ENCODE measurements at places on chromosomes 3 and 15. TPM values are rescaled to one million over a fixed set of nuclear protein-coding genes. Genes with fewer than 3 reads are reported as not detected.

Gene TMEM108
- total RNA-seq: 1.4 TPM

DNA sequence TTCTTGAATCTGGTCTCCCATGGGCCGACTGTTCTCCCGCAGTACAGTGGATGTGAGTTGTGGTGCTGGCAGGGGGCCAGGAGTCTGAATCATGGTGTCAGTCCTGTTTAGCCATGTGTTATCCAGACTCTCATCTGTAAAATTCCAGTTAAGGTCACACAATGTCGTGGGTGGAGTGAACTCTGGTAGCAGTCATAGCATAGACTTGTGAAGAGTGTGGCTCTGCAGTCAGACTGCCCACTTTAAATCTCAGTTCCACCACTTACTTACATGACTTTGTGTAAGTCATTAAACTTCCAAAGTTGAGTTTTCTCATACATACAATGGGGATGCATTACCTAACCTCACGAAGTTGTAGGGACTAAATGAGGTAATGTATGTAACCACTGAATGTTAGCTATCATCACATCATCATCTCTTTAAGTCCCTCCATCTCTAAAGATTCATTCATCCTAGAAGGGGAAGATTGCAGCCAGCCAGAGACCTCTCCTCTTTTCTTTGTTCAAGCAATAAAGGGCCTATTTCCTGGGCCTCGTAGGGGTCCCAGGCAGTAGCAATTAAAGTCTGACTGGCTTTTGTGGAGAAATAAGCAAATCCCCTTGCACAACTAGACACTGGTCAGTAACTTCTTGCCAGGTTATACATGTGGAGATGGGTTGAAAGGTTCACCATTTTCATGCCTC, 93.9 kb downstream of the PCCB start:
- peak; percentile 88 for DNase-seq

GRCh38 chr3:53193466-53194209, 32.6 kb downstream of the PRKCD start:
- DNase-seq: no peak

GRCh38 chr3:108907194-108907593, 46.5 kb downstream of the GUCA1C start:
- DNase-seq: no peak

Gene CD80
- total RNA-seq: not detected

Gene ANO10
- 30.7 TPM for total RNA-seq

- DNase-seq: peak; percentile 37
Observed at GRCh38 chr15:38860253-38860652, 295.6 kb upstream of the RASGRP1 start.

Gene CTDSPL
- total RNA-seq: 26.7 TPM

DNA sequence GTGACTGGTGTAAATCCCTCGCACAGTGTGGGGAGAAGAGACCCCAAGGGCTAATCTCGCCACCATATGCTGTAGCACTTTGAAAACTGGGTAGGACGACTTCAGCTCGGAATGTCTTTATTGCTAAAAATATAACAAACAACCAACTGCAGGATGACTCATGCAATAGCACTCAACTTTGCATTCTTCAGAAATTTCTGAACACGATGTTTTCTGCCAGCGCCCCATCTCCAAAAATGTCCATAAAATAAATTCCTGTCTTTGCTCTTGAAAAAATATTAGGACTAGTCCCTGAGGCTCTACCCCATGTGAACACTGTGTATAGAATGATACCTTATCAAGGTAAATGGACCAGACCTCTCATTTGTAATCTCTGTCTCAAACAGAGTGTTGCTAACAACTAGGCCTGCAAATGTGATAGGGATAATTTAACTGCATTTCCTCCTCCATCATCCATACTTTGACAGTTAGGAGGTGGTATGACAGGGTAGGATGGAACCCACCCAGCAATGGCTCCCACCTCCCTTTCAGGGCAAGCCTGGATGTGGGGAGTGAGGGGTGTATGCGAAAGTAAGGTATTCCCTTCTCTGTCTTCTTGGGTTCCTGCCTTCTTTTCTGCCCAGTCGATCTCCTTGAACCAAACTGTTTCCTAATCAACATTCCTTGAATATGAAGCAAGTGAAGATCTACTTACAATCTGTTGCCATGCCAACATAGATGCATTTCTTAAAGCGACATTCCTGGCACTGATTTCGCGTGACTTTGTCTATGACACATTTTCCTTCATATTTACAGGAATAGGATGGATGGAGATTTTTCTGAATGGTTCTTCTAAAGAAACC, 201.1 kb downstream of the NR1D2 start:
- DNase-seq: no peak

DNA sequence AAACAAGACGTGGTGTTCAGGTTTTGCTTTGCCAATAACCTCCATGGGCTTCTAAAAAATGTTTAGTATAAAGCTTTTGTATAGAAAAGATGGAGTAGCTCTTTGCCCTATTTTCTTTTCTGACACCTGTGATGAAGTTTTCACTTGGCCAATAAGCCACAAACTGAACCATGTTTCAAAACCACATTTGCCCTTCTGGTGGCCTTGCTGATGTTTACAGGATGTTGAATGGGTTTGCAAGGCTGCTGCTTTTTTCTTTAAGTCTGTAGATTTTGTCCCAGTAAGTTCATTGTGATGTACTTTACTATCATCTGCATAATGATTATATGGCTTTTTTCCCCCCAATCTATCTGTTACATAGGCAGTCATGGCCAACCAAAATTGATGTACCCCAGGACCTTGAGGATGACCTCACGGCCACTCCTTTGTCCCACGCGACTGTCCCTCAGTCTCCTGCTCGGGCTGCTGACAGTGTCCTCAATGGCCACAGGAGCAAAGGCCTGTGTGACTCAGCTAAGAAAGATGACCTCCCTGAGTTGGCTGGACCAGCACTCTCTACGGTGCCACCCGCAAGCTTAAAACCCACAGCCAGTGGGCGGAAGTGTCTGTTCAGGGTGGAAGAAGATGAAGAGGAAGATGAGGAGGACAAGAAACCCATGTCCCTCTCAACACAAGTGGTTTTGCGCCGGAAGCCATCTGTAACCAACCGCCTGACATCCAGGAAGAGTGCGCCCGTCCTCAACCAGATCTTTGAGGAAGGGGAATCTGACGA, 60.8 kb downstream of the SNRK start:
- no peak for DNase-seq

Gene IQCH
- 0.92 TPM for total RNA-seq

DNA sequence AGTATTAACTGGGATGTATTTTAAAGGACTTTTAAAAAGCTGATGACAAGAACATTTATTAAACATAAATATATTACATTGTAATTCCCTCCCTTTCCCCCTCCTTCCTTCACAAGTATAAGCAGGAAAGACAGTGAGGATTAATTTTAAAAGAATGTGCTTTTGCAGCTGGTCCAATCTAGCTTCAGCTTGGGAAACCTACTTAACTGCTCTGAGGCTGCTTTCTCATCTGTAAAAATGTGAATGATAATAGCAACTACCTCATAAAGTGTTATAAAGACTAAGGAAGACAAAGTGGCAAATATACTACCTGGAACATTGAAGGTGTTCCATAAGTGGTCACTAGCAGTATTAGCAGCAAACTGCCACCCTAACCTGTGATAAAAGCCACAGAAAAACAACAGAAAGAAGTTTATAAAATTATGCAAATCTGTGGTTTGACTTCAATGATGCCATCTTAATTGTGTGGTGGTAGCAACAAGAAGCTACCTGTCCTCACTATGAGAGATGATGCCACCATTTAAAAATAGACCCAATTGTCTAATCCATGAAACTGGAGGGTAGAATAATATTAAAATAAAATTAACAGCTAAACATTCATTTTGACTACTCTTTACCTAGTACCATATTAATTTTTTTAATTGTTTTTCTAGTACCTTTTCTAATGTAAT, 20.0 kb downstream of the DHX36 start:
- DNase-seq: no peak

GRCh38 chr3:170064108-170064507, 26.3 kb downstream of the GPR160 start:
- no peak for DNase-seq

GRCh38 chr3:61864886-61865285, 303.5 kb downstream of the PTPRG start:
- no peak for DNase-seq

DNA sequence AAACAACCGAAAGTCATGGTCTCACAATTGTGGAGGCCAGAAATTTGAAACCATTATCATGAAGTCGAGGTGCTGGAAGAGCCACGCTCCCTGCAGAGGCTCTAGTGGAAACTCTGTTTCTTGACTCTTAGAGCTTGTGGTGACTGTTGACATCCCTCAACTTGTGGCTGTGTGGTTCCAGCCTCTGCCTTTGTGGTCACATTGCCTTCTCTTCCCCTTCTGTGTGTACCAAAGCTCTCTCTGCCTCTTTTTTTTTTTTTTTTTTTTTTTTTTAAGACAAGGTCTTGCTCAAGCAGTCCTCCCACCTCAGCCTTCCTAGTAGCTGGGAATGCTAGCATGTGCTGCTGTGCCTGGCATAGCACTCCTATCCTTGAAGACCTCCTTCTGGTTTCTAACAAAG, 48.7 kb upstream of the CRTC3 start:
- no peak for DNase-seq

Gene PLSCR5
- not detected for total RNA-seq
